ENCODE measurements at places on chromosomes 5 and 9. TPM values are rescaled to one million over a fixed set of nuclear protein-coding genes. Genes with fewer than 3 reads are reported as not detected.

Gene RLN2
- total RNA-seq: not detected

Gene IFNA2
- not detected for total RNA-seq

Gene MEIKIN
- total RNA-seq: not detected

- DNase-seq: no peak
Observed at GRCh38 chr5:154620411-154620810, 134.8 kb upstream of the LARP1 start.

DNA sequence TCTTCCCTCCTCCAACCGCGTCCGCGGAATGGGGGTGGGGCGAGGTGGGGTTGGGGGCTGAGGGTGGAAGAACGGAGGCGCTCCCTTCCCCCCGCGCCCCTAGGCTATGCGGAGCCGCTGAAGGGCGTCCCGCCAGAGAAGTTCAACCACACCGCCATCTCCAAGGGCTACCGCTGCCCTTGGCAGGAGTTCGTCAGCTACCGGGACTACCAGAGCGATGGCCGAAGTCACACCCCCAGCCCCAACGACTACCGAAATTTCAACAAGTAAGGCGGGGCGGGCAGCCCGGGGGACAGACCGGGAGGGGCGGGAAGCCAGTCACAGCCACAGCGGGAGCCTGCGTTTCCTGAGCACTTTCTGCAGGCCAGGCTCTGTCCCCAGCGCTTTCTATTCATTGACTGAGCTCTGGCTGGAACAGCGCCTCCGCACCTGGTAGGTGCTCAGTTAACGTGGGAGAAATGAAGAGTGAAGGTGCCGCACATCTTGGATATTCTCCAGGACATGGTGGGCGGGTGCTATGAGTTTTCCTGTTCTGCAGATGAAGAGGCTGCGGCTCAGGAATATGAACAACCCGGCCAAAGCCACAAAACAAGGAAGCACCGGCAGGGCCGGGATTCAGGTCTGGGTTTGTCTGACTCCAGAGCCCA lies 11.3 kb downstream of the MYOZ3 start:
- DNase-seq: no peak

GRCh38 chr9:98161851-98162250 lies 30.6 kb downstream of the CORO2A start:
- DNase-seq: no peak

DNA sequence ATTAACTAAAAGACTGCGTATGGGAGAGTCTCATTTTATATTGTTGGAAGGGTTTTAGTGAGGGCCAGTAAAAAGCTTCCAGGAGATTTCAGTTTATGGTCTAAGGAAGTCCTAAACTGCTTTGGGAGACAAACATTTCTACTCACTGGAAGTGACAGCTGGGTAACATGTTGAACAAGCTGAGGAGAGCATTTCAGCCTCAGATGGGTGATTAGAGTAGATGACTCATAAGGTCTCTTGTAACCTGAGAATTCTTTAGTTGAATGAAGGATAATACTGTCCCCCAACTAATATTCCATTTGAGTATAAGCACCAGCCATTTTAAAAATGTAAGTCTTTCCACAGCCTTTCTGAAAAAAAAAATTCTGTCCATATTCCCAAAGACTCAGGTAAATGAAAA lies 218.0 kb upstream of the C9orf72 start:
- no peak for DNase-seq

DNA sequence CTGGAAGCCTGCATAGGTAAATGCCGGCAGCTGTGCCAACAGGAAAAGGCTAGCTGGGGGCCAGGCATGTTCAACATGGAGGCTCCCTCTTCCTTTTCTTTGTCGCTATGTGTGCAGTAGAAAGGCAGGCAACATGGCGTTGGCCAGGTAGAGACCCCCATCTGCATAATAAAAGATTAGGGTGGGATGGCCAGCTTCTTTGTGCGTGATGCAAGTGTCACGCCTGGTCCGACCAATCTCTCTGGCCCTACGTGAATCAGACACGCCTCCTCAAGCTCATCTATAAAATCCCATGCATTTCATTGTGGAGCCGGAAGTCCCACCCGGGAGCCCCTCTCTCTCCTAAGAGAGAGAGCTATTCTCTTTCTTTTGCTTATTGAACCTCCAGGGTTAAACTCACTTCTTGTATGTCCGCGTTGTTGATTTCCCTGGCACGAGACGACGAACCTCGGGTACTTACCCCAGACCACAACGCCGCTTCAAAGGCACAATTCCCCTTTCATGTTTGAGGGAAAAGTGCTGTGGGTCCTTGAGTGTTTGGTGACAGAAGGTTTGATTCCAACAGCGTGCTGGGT lies 25.0 kb upstream of the C5orf47 start:
- DNase-seq: no peak

DNA sequence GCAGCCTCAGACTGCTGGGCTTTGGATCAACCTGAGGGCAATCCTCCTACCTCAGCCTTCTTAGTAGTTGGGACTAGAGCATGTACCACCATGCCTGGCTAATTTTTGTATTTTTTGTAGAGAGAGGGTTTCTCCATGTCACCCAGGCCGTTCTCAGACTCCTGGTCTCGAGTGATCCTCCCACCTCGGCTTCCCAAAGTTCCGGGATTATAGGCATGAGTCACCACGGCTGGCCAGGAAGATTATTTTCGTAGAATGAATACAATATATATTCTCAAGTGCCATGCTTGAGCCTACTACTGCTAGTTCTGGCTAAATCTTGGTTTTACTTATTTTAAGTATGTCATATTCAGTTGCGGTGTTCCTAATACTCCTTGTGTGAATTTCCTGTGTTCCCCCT lies 88.2 kb upstream of the CLINT1 start:
- no peak for DNase-seq

DNA sequence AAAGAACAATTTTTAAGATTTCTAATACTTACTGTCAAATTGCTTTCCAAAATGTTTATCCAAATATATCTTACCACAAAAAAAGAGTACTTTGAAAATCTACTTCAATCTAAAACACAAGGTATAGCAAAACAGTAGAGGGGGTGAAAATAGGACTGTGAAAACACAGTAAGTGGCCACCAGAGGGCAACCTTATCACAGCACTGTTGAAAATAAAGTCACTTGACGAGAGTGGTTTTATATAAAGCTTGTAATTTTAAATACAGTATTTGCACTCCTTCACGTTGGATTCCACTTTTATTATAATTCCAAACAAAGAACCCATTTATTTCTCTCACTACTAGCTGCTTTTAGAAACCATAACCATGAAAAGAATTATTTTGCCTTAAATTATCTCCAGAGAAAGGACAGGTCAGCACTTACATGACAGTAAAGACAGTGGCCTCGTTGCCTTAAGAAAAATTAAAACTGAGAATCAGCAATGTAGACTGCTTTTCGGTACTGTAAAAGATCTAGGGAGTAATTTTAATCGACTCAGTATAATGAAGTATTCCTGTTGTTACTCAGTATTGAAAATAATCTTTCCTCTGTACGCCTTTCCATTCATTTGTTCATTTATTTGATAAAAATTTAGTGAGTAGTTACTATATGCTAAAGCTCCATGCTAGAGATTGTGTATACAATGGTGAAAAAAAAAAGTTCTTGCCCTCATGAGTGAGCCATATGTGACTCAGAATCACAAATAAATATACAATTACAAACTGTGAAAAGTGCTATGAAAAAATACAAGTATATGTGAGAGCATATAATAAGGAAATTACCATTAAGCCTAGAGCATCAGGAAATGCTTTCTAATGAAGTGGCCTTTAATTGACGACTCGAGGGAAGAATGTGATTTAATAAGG lies 40.0 kb upstream of the CDK5RAP2 start:
- DNase-seq: no peak

GRCh38 chr9:131982671-131983239 lies 96.9 kb downstream of the MED27 start:
- DNase-seq: no peak

GRCh38 chr5:147961208-147961749 lies 54.9 kb upstream of the C5orf46 start:
- DNase-seq: no peak

All from Right ventricle myocardium inferior (tissue), 1 donor.